ENCODE measurements at places on chromosomes 4 and X.

- no peak for DNase-seq
Measured at GRCh38 chr4:164761241-164761640, 7.3 kb downstream of the SMIM31 start.

DNA sequence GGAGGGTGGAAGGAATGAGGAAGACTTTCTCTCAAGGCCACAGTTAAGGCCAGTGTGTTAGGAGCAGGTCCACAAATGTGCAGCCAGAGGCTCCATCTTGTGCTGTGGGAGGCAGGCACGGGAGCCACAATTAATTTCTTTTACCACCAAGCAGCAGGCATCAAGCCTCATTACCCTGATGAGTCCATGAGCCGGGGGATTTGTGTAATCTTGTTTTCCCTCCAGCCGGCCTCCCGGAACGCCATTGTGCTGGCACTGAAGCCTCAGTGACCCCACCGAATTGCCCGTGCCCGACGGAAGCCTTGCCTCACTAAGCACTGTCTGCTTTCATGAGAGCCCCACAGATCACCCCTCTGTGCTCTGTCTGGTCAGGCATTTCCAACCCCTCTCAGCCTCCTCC, 154.7 kb upstream of the STX18 start:
- DNase-seq: no peak

DNA sequence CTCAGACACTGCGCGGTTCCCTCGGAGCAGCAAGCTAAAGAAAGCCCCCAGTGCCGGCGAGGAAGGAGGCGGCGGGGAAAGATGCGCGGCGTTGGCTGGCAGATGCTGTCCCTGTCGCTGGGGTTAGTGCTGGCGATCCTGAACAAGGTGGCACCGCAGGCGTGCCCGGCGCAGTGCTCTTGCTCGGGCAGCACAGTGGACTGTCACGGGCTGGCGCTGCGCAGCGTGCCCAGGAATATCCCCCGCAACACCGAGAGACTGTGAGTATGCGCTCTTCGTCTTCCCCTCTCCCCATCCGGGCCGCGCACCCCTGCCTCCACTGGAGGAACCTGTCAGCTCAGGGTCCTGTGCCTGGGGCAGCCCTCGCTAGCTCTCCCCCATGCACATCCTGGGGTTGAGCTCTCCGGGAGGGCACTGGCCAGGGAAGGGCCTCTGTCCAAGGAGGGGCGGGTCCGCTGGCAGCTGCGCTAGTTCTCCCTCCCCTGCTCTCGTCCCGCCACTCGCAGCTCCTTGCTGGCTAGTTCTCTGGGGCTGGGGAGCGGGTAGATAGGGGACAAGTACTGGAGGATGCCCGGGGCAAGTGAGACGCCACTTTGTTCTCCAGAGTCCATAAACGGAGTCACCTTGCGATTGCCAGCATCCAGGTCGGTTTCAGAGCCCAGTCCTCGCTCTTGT, 2.2 kb downstream of the SLIT2 start:
- no peak for DNase-seq

DNA sequence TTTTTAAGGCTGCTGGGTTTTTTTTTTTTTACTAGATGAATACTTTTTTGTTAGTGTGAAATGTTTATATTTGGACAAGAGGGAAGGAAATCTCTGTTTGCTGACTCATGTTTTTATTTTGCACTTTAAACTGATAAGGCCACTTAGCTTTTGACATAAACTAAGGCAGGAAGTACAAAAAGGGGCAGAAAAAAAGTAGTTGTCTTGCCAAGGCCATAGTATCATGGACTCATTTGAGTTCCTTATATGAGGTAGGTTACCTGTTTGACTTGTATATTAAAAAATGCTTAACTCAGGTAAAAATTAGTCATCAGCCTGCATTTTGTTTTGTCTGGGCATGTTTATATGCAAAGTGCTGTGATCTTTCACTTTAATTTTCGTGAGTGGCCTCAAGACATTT, 26.0 kb downstream of the SMAD1 start:
- DNase-seq: no peak

DNA sequence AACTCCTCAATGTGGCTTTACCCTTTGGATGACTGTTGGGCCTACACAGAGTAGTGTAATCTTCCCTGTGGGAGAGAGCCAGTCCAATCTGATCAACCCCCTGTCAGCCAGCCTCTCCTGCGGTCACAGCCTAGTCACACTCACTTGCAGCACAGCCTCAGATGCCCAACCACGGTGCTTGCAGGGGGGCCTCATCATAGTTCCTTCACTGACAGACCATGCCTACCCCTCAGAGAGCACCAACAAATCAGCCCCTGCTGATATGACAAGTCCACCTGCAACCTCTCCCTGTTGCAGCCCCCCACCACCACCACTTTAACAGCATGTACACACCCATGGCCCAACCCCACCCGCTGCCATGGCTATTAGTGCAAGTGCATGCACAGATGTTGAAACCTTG, 146.8 kb downstream of the HMGN5 start:
- DNase-seq: no peak

Data from epithelial cell of proximal tubule (primary cell).